Stimulated activated CD8-positive, alpha-beta memory T cell treated with anti-CD3 and anti-CD28 coated beads, Interleukin-7, amount 100 ng/mL, for 24 hours (primary cell): ENCODE measurements at places on chromosomes 16 and 17.
A peak's percentile ranks its signal among the peaks of the same experiment; 100 is the strongest.

GRCh38 chr16:65106757-65107156 lies 15.1 kb downstream of the CDH11 start:
- DNase-seq, result no peak

GRCh38 chr17:18093616-18094408 lies 6.1 kb downstream of the DRG2 start:
- no peak for DNase-seq

DNA sequence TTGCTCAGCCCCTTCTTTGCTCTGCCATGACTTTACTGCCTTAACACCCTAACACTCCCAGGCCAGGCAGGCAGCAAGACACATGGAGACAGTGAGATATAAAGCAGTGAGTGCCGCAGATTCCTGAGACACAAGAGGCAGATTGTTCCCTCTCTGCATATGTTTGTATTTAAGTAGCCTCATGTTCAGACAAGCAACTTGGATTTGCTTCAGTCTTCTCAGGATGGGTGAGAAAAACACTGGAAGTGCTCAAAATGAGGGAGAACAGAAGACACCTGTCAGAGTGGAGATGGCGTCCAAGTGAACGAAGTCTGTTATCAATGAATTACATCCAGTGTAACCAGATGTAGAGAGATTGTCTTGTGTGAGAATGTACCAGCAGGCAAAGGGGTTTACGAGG lies 86.8 kb downstream of the CES1 start:
- no peak for DNase-seq

DNA sequence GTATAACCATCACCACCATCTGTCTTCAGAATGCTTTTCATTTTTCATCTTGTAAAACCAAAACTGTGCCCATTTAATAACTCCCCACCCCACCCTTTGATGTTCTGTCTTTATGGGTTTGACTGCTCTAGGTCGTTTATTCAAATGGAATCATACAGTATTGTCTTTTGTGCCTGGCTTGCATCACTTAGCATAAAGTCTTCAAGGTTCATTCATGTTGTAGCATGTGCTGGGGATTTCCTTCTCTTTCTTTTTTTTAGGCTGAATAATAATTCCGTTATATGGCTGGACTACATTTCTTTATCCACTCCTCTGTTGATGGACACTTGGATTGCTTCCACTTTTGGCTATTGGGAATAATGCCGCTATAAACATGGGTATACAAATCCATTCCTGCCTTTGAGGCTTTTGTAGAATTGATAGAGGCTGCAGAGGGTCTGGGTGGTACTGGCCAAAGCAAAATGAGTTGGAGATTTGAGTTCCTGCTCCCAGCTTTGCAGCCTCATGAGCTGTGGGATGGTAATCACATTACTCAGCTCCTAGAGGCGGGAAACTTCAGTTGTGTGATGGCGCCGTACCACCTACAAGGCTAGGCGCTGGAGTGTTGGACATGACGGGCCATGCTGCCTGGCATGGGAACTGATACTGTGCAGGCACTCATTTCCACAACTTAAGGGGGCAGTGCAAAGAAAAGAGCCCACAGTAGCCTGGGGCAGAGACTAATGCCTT lies 64.8 kb downstream of the CLEC16A start:
- no peak for DNase-seq

DNA sequence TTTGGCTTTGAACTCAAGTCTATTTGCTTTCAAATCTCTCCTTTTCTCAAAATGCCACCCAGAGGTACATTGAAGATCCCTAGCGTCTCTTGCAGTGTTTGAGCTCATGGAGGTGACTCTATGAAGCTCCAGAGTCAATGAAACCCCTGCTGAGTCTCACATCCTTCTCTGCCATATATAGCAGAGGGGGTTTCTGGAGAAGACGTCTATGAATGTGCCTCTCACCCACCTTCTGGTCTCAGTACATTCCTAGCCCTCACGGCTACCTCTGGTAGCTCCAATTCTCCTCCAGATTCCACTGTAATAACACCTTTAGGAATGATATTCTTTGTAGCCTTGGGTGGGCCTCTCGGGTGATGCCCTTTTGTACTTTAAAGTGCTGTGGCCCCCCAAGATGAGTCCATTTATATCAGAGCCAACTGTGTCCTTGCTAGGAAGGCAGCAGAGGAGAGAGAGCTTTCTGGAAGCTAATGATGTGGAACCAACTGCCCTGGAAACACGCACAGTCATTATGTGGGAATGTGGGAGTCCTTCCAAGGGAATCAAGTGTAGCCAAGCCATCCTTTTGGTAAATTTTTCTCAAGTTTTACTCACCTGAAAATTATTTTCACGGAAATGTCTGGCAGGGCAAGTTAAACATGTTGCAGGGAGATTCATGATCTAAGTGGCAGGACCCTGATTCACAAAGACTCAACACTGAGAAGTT lies 123.4 kb downstream of the ASIC2 start:
- no peak for DNase-seq

- no peak for DNase-seq
Measured at GRCh38 chr16:81080233-81080632, 3.2 kb upstream of the C16orf46 start.

DNA sequence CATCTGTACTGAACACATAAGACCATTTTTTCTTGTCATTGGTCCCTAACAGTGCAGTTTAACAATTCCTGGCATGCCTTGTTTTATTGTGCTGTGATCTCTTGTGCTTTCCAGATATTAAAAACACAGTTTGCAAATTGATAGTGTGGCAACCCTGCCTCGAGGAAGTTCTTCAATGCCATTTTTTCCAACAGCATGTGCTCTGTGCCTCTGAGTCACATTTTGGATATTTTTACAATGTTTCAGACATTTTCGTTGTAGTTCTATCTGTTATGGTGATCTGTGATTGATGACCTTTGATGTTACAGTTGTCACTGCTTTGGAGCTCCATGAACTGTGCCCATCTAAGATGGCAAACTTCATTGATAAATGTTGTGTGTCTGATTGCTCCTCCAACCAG lies 66.2 kb downstream of the GOSR1 start:
- DNase-seq, result no peak

- no peak for DNase-seq
Measured at GRCh38 chr17:77066165-77066564, 74.6 kb upstream of the SEC14L1 start.

DNA sequence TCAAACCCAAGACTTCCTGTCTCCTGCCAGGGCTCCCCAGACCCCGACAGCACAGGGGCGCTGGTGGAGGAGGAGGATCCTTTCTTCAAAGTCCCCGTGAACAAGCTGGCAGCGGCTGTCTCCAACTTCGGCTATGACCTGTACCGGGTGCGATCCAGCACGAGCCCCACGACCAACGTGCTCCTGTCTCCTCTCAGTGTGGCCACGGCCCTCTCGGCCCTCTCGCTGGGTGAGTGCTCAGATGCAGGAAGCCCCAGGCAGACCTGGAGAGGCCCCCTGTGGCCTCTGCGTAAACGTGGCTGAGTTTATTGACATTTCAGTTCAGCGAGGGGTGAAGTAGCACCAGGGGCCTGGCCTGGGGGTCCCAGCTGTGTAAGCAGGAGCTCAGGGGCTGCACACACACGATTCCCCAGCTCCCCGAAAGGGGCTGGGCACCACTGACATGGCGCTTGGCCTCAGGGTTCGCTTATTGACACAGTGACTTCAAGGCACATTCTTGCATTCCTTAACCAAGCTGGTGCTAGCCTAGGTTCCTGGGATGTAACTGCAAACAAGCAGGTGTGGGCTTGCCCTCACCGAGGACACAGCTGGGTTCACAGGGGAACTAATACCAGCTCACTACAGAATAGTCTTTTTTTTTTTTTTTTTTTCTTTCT lies 8.1 kb downstream of the SERPINF1 start:
- no peak for DNase-seq

- DNase-seq, result peak; percentile 62
Measured at GRCh38 chr17:27473748-27474609, 17.7 kb downstream of the KSR1 start.

DNA sequence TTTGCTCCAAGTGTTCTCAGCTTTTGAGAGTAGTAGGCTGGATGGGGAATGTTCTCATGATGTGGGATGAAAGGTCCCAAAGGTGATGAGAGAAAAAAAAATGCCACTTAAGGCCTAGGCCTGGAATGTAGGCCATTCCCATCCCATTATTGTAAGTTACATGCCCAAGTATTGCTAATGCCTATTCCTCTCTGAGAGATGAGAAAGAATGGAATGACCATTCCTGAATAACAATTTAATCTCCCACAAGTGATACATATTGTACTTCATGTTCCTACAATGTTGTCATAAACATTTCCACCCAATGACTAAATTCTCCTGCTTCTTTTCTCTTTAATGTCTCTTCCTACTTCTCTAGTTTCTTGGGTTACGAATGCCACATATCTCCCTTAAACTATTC lies 102.8 kb upstream of the KCNJ16 start:
- DNase-seq, result no peak

DNA sequence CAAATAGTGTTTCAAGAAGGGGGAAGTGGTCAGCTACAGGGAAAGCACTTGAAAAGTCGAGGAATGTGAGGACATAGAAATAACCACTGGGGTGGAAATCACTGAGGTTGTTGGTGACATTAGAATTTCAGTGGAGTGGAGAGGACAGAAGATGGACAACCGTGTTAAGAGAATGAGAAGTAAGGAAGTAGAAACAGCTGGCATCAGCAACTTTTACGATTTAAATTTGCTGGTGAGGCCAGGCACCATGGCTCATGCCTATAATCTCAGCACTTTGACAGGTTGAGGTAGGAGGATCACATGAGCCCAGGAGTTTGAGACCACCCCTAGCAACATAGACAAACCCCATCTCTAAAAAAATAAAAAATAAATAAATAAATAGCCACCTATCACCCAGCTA lies 83.2 kb upstream of the PSMD7 start:
- no peak for DNase-seq

DNA sequence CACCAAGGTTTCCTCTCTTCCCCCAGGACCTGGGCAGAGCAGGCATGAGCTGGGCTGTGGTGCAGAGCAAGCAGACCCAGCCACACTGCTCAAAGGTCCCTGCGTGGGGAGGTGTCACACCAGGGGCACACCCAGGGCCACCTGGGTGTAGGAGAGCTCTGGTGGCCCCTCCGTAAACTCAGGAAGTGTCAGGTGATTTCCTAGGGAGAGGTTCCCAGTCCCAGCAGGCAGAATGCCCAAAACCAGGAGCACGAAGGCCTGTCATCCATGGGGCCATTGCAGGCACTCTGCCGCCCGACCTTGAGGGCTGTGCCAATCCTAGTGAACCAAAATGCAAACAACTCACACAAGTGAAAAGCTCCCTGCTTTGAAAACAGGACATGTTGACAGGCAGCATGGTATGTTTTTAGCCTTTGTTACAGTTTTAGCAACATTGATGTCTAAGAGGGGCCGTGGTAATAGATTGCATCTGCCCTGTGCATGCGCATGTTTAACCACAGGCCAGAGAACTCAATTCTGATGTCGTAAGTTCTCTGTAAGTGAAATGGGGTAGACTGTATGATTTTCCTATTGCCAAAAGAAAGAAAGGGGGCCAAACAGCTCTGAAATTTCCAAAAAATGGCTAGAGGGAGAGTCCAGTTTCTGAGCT lies 21.3 kb downstream of the CIBAR2 start:
- no peak for DNase-seq

- DNase-seq, result no peak
Measured at GRCh38 chr16:87322833-87323726, 5.9 kb upstream of the C16orf95 start.

- no peak for DNase-seq
Measured at GRCh38 chr17:28737770-28738679, 5.8 kb upstream of the TRAF4 start.

- DNase-seq, result no peak
Measured at GRCh38 chr17:63440127-63440769, 5.9 kb downstream of the CYB561 start.

GRCh38 chr17:55829995-55830612 lies 79.3 kb downstream of the PCTP start:
- DNase-seq, result no peak
